Activated CD8-positive, alpha-beta memory T cell treated with anti-CD3 and anti-CD28 coated beads, Interleukin-2, amount 10 ng/mL, durations not matched to agents 7 days and 5 days (primary cell): ENCODE measurements at places on chromosomes 12 and 14.
A peak's percentile ranks its signal among the peaks of the same experiment; 100 is the strongest.

DNA sequence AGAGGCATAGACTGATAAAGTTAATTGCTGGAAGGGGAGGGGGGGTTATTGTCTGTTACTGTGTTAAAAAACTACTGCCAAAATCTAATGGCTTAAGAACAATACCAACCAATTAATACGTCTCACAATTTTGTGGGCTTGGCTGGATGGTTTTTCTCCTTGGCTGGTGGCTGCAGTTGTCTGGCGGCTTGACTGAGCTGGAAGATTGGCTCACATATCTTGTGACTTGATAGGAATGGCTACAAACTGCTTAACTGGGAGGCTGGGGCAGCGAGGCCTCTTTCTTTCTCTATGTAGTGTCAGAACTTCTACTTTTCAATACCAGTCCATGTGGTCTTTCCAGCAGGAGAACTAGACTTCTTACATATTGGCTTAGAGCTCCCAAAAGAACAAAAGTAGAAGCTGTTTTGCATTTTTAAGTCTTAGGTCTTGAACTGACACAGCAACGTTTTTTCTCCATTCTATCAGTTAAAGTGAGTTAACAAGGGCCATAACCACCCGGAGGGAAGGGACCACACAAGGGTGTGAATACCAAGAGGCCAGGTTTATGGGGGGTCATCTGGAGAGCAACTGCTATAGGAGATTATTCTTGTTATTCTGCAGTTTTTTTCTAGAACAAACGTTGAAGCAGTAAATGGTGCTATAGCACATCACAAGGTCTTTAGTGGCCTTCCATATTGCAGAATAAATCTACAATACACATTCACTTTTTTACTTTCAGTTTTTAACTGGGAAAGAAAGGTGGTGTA is 46.9 kb downstream of the ZDHHC17 start:
- no peaks in the 10 kb centered on the region for H3K27me3 ChIP-seq
- no peak overlapping the region for H3K27ac ChIP-seq
- H3K4me1 ChIP-seq = no peaks in the 10 kb centered on the region
- peaks cover 4% of the 10 kb centered on the region for H3K36me3 ChIP-seq
- no peak overlapping the region for H3K4me3 ChIP-seq

DNA sequence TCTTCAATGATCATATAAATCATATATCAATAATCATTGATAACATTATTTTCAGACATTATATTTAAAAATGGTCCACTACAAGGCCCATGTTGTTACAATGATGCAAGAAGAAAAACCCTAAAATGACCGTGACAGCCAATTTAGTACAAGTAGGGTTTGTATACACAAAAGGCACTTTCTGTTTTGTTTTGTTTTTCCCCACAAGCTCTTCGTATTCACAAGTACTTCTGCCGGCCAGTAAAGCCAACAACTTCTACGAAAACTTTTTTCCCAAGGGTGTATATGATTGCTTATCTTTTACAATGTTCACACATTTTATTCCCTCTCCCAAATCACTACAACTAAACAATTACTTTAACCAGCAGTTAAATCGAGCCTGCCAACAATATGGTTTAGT is 9.6 kb downstream of the PTPRB start:
- H3K27ac ChIP-seq = no peak overlapping the region
- H3K27me3 ChIP-seq = peaks cover 4% of the 10 kb centered on the region
- H3K36me3 ChIP-seq = no peaks in the 10 kb centered on the region
- H3K4me3 ChIP-seq = no peak overlapping the region

DNA sequence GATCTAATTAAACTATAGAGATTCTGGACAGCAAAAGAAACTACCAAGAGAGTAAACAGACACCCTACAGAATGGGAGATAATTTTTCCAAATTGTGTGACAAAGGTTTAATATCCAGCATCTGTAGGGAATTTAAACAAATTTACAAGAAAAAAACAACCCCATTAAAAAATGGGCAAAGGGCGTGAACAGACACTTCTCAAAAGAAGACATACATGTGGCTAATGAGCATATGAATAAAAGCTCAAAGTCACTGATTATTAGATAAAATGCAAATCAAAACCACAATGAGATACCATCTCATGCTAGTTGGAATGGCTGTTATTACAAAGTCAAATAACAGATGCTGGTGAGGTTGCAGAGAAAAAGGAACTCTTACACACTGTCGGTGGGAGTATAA is 293.9 kb downstream of the FBXL14 start:
- no peak overlapping the region for H3K4me3 ChIP-seq
- H3K27me3 ChIP-seq = no peaks in the 10 kb centered on the region
- no peak for DNase-seq
- H3K36me3 ChIP-seq = peaks cover 13% of the 10 kb centered on the region

DNA sequence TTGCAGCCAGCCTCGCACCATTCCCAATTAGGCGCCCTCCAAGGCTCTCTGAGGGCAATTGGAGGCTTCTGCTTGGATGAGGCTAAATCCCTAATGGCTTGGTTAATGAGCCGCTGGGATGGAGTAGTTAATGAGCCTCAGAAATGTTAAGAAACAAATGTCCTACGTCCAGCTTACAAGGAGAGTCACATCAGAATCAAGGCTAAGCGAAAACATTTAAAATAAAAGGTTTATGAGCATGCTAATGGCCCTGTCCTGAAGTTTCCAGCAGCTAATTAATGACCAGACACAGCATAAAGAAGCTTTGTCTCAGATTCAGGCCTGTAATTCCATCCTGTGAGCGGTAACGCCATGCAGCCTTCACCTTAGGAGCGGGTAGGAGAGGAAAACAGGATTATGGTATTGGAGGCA is 200.7 kb upstream of the BCL2L14 start:
- H3K4me1 ChIP-seq = peaks cover 4% of the 10 kb centered on the region
- no peaks in the 10 kb centered on the region for H3K27me3 ChIP-seq
- H3K4me3 ChIP-seq = no peak overlapping the region

DNA sequence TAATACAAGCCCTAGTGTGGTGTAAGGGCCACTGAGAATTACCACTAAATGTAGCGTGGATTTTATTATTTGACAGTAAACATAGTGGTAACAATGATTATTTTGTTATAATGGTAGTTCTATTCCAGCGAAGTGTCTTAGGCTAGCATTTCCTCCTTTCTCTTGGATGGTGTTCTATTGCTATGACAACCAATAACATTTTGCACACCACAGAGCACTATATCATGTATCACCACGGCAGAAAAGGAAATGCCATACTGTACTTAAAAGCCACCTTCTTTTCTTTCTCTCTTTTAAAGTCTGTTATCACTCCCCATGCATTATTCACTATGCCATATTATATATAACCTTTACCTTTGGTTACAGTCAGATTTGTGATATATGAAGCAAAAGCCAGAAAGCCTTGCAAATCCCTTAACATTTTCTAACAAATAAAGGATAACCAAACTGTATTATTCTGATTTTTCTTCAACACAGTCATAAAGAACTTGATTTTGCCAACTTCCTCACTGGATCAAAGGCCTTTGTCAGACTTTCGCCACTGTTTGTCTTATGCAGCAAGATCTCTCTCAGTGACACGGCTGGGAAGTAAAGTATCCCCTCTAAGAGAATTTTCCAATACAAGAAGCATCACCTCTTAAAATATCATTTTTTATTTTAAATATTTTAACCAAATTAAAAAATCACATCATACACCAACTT is 195.8 kb downstream of the FOXN3 start:
- H3K4me1 ChIP-seq = peaks cover 10% of the 10 kb centered on the region
- no peak overlapping the region for H3K4me3 ChIP-seq
- H3K27me3 ChIP-seq = no peaks in the 10 kb centered on the region
- DNase-seq = no peak

DNA sequence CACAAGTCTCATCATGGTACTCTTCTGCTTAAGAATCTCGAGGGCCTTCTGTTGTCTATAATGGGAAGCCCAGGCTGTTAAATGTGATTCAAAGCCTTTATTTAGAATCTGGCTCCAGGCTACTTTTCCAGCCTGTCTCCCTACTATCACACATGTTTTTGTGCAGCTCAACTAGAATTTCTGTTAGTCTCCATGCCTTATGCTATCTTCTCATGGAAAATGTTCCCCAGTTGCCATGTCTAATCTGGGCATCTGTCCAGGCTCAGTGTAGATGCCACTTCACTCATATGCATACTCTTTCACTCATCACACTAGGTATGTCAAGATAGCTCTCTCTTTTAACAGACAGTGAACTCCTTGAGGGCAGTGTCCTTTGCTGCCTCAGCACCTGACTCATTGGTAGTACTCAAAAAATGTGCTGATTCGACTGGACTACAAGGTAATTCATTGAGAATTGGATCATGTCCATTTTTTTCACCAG is 145.3 kb downstream of the TTLL5 start:
- no peaks in the 10 kb centered on the region for H3K36me3 ChIP-seq
- no peaks in the 10 kb centered on the region for H3K4me1 ChIP-seq
- H3K27ac ChIP-seq = no peak overlapping the region
- no peak for DNase-seq
- H3K4me3 ChIP-seq = no peak overlapping the region
- H3K27me3 ChIP-seq = no peaks in the 10 kb centered on the region

- no peak for DNase-seq
- no peaks in the 10 kb centered on the region for H3K36me3 ChIP-seq
- H3K4me1 ChIP-seq = no peaks in the 10 kb centered on the region
- no peak overlapping the region for H3K4me3 ChIP-seq
Observed at GRCh38 chr12:64318605-64319004, 72.0 kb downstream of the C12orf56 start.

GRCh38 chr14:56543436-56543835 is 36.2 kb upstream of the TMEM260 start:
- DNase-seq = no peak
- H3K27ac ChIP-seq = no peak overlapping the region
- H3K4me3 ChIP-seq = no peak overlapping the region
- H3K36me3 ChIP-seq = no peaks in the 10 kb centered on the region
- H3K27me3 ChIP-seq = no peaks in the 10 kb centered on the region
- no peaks in the 10 kb centered on the region for H3K4me1 ChIP-seq

GRCh38 chr12:19129486-19130223 is at the start of gene PLEKHA5:
Gene PLEKHA5, plus strand, starts transcription at chr12:19129733. Its CDS starts 67 bp downstream, at chr12:19129800.
- H3K4me3 ChIP-seq = peak within 1 kb of the TSS; percentile 84
- H3K27me3 ChIP-seq = peaks cover 35% of the 10 kb centered on the region
- H3K36me3 ChIP-seq = peaks cover 6% of the 10 kb centered on the region
- H3K4me1 ChIP-seq = peaks cover 26% of the 10 kb centered on the region

DNA sequence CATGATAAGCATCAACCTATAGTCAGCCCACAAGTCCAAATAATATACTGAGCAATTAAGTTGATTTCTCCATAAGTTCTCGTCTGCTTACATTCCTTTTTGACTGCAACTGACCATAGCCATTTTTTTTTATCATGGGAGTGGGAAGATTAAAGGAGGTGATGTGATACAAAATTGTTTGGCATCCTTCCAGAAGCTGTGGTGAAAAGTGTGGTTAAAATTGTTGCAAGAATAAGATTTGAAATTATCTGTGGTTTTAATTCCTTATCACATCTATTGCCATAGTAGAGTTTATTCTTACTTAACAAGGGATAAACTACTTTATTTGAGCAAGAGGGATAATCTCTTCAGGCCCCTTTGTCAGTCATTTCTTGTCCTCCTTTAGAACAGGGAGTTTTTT is 50.7 kb downstream of the LIN52 start:
- H3K27ac ChIP-seq = no peak overlapping the region
- no peaks in the 10 kb centered on the region for H3K27me3 ChIP-seq
- no peak overlapping the region for H3K4me3 ChIP-seq
- no peak for DNase-seq
- H3K4me1 ChIP-seq = peaks cover 20% of the 10 kb centered on the region

- peaks cover 3% of the 10 kb centered on the region for H3K4me1 ChIP-seq
- peaks cover 95% of the 10 kb centered on the region for H3K27me3 ChIP-seq
- no peak overlapping the region for H3K4me3 ChIP-seq
Observed at GRCh38 chr14:36655963-36656686, 5.5 kb upstream of the PAX9 start.

- H3K4me3 ChIP-seq = no peak overlapping the region
- H3K36me3 ChIP-seq = peaks cover 32% of the 10 kb centered on the region
- no peak overlapping the region for H3K27ac ChIP-seq
- H3K4me1 ChIP-seq = peaks cover 18% of the 10 kb centered on the region
Observed at GRCh38 chr14:103483600-103483999, 39.0 kb downstream of the CKB start.

- H3K36me3 ChIP-seq = no peaks in the 10 kb centered on the region
- no peaks in the 10 kb centered on the region for H3K27me3 ChIP-seq
- no peak overlapping the region for H3K27ac ChIP-seq
- H3K4me1 ChIP-seq = no peaks in the 10 kb centered on the region
- DNase-seq = no peak
- no peak overlapping the region for H3K4me3 ChIP-seq
Observed at GRCh38 chr12:85006206-85006605, 29.9 kb downstream of the TSPAN19 start.

DNA sequence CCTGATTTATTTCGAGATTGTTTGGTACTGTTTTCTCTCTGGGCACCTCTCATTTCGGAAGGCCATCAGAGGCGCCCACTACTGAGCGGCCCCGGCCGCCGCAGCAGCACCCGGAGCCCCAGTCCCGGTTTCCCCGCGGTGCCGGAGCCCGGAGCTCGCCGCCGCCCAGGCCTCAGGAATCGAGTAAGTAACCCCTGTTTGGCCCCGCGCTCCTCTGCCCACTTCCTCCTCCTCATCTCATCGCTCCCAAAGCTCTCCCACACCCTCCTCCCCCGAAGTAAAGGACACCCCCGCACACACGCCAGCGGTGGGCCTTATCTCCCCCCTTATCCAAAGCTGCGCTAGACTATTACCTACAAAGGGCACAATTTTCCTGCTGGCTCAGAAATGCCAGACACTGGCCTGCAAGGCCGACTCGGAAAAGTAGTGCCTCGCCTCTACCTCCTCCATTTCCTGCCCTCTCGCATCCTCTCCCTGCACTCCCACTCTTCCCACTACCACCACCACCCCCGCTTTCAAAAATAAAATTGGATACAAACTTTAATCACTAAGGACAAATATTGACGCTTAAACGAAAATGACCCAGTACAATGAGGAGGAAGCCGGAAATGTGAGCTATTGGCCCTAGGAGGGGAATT is 637 bp upstream of the FOXG1 start:
- H3K27me3 ChIP-seq = peaks cover 57% of the 10 kb centered on the region
- H3K27ac ChIP-seq = peak overlapping the region; percentile 81
- peak overlapping the region; percentile 23 for H3K4me3 ChIP-seq
- peaks cover 3% of the 10 kb centered on the region for H3K4me1 ChIP-seq
- peaks cover 14% of the 10 kb centered on the region for H3K36me3 ChIP-seq

GRCh38 chr12:109534456-109534855 is 38.8 kb downstream of the MMAB start:
- H3K27ac ChIP-seq = no peak overlapping the region
- H3K4me3 ChIP-seq = no peak overlapping the region
- H3K27me3 ChIP-seq = no peaks in the 10 kb centered on the region
- DNase-seq = no peak
- H3K36me3 ChIP-seq = no peaks in the 10 kb centered on the region
- no peaks in the 10 kb centered on the region for H3K4me1 ChIP-seq
